Lung (tissue), 17 donors: ENCODE measurements at places on chromosomes 11 and 22.
A peak's percentile ranks its signal among the peaks of the same experiment; 100 is the strongest.

GRCh38 chr11:1741741-1742140 is 8.7 kb downstream of the IFITM10 start:
- no peak for DNase-seq

- DNase-seq = peak; percentile 41
Observed at GRCh38 chr22:43883012-43883661, 8.7 kb downstream of the PNPLA5 start.

DNA sequence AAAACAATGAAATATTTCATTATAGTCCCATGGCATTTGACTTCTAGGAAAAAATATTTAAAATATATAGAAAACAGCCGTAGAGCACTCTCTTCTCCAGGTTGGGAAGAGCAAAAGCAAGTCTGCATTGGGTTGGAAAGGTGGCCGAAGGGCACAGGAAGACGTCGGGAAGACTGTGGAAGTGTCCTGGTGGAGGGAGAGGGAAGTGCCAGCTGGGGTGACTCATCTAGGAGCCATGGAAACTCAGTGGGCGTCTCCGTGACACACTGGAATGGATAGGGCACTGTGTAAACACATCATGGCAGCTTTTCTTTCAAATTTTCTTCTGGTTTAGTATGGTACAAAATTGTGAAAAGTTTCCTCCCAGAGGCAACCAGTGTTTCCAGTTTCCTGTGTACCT is 12.7 kb downstream of the GTPBP1 start:
- DNase-seq = no peak

- DNase-seq = no peak
Observed at GRCh38 chr11:117884994-117885393, 8.5 kb upstream of the FXYD6 start.

DNA sequence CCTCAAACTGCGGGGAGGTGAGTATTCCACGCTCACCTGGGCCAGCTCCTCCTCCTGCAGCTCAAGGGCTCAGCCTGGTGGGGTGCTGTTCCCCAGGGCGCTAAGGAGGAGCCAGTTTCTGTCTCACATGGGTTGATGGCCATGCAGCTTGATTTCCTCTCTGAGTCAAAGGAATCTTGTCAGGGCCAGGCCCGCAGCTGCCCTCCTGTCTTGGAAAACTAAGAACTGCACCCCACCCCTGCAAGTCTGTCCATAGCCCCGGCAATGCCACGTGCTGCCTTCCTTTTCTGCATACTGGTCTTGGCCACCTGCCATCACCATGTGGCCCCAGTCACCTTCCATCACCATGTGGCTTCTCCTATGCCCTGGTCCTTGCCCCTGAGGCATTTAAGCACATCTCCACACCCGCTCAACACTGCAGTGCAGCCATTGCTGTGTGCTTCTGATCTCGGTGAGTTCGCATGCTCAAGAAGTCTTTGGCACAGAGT is 35.2 kb upstream of the CLDN5 start:
- no peak for DNase-seq

GRCh38 chr11:68146704-68147474 is 25.7 kb upstream of the CHKA start:
- DNase-seq = peak; percentile 88

DNA sequence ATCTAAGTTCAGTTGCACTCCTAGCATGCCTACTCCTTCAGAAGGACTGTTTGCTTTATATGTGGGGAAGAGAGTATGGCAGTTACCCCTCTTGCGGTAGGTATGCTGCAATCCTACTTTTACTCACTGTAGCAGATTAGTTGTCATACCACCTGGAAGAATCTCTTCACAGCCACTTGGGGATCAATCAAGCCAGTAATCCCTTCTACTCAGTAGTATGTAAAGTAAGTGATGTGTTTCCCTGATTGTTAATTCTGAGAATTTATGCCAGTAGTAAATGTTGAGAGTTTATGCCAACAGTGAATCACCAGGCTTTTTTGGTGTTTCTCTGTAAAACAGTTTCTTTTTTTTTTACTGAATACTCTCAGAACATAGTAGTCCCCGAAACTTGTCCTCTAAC is 34.4 kb downstream of the PRMT3 start:
- DNase-seq = no peak

DNA sequence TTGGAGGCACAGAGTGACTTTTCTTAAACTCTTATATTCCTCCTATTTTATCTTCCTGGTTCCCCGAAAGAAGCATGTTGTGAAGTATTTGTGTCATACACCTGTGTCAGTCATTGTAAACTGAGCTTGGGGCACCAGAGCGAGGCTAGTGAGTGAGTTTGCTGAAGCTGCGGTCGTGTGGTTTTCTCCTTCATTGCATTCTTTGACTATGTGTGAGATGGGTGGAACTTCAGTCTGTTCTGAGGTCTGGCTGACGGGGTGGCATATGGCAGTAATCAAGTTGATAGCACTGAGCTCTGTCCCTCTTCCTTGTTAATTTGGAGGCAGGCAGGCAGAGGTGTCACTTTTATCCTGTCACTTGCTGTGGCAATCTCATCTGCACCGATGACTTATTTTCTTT is 4.2 kb downstream of the VPS26B start:
- no peak for DNase-seq

DNA sequence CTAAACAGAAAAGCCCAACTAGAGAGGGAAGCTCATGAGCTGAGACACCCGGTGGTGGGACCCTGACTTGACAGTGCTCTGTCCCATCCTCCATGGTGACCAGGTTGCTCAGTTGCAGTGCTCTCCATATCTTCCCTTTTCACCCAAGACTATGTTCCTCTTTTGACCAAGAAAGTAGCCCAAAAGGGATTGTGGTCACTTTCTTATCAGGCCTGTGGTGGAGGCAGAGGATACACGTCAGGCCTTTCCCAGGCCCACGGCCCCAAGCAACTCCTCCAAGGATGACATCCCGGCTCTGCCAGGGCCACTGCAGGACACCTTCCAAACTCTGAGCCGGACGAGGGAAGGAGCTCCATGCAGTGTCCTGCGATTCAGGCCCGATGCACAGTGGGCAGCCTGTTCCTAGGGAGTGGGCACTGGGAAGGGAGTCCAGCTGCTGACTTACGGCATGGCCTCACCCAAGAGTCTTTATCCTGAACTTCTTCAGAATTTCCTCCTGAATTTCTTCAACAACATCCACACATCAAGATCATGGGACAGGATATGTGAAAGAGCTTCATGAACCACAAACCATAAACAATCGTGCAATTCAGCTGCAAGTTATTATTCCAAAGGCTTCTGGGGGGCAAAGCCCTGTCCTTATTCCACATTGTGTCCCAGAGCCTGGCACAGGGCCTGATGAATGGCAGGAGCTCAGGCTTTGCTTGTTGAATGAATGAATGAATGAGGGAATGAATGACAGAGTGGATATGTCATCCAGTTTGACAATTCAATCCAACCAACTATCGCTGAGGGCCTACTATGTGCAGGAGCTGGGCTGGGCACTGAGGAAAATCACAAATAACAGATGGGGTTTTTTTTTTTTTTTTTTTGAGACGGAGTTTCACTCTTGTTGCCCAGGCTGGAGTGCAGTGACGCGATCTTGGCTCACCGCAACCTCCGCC is 36.0 kb upstream of the MYH9 start:
- DNase-seq = no peak

GRCh38 chr11:5269715-5270147 is at the start of gene HBE1:
Gene HBE1 (minus strand): TSS chr11:5269945. CDS start chr11:5269890, 55 bp downstream.
- no peak for DNase-seq

DNA sequence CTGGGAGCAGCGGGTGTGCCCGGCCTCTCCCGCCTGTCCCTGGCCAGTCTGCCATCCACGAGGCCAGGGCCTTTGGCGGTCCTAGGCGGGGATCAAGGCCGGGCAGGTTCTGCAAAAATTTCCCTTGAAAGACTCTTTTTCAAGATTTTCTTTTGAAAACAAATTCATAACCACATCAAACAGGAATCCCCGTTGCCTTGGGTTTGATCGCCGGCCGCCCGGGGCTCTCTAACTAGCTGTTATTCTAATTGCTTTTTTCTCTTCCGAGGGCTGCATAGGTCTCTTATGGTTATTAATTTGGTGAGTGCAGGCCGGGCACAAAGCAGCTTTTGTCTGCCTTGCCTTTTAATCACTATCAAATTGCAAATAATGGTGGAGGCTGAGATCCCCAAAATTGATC is 42.0 kb downstream of the CDKN1C start:
- DNase-seq = no peak

DNA sequence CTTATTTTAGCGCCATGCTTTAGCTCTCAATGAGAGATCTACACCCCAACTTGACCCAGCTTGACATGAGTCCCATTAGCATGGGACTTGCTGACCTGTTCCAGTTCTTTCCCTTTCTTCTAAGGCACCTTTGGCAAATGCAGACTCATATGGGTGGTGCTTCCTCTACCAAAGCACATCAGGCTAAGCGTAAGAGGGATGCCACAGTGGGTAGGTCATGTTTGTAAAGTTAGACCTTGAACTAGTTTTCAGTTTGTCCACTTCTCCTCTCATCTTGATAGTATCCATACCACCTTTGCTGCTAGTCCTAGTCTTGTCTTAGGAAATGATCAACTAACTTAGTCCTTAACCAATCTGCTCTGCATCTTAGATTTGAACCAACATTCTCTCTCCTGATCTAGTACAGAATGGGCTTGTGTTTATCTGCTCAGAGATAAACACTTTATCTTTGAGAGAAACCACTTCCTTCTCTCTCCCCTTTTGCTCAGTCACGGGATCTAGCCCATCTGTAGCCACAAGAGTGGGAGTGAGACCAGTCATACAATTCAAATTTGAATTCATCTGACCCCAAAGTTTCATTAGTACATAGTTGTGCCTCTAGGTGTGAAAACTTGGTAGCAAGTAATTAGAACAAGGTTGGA is 72.1 kb upstream of the CD44 start:
- no peak for DNase-seq

DNA sequence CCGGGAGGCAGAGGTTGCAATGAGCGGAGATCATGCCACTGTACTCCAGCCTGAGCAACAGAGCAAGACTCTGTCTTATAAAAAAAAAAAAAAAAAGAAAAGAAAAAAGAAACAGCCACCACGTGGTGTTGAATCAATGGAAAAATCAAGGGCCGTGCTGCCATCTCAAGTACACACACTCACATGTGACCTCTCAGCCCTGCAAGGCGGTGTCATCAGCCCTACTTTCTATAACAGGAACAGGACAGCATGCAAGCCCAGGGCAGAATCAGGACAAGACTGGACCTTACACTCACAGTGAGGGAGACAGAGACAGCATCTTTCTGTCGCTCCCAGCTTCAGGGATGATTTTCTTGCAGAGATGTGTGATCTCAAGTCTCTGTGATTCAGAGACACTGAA is 179.6 kb downstream of the MPPED1 start:
- no peak for DNase-seq

DNA sequence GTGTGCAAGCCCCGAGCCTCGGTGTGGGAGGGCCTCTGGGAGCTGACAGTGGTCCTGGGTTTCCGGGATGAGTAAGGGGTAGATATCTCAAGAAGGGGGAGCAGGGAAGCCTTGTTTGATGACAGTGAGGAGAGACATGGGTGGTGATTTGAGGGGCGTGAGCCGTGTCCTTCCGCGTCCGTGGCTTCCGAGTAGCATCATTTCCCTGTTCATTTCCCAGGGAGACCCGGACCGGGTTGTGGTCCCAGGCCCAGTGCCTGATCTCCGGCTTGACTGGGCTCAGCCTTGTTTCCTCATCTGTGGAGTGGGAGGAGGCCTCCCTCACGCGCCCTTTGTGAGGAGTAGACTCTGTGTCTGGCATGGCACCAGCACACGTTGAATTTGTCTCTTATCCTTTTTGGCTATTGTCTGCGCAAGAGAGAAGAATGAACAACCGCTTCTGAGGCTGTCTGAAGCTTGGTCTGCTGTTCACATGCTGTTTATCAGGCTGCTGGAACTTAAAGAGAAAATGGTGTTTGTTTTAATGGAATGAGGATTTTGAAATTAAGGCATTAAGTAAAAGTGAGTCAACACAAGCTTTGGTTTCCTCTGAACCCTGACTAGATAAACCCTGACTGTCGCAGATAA is 348.5 kb downstream of the TBC1D22A start:
- DNase-seq = peak; percentile 21

DNA sequence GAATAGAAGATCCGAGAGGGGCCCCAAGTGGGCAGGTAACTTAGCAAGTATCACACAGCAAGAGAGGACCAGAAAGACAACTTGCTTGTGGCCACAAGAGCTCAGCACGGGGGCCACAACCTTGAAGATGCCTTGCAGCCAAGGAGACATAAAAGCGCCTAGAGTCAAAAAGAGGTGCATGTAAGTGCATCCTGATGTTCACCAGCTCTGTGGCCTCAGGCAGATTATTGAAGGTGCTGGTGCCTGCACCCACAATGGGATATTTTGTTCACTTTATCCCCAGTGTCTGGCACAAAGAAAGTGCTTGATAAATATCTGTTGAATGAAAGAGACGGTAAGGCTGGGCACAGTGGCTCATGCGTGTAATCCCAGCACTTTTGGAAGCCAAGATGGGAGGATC is 106.0 kb upstream of the ASPHD2 start:
- DNase-seq = no peak

DNA sequence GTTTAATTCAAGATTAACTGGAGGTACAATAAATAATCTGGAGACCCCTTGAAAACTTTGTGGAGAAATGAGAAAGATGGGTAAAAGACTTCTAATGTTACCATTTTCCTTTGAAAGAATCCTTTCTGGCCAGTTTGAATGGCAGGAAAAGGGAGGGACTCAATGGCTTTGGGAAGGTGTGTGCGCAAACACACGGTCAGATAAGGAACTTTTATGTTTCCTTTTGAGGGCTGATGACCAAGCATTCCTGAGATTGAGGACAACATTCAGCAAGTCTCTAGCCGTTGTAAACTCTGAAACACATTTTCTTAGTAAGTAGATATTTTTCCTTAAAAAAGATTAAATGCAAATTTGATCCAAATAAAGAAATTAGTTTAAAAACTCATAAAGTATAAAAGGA is 909.7 kb upstream of the TENM4 start:
- DNase-seq = peak; percentile 13

- DNase-seq = peak; percentile 60
Observed at GRCh38 chr11:121762820-121763219, 310.1 kb upstream of the SORL1-AS1 start.

- no peak for DNase-seq
Observed at GRCh38 chr11:62137881-62138629, 14.2 kb downstream of the INCENP start.

- peak; percentile 47 for DNase-seq
Observed at GRCh38 chr11:126468102-126468521, 112.6 kb downstream of the ST3GAL4 start.

GRCh38 chr22:17131686-17132085 is 10.5 kb upstream of the TMEM121B start:
- no peak for DNase-seq

DNA sequence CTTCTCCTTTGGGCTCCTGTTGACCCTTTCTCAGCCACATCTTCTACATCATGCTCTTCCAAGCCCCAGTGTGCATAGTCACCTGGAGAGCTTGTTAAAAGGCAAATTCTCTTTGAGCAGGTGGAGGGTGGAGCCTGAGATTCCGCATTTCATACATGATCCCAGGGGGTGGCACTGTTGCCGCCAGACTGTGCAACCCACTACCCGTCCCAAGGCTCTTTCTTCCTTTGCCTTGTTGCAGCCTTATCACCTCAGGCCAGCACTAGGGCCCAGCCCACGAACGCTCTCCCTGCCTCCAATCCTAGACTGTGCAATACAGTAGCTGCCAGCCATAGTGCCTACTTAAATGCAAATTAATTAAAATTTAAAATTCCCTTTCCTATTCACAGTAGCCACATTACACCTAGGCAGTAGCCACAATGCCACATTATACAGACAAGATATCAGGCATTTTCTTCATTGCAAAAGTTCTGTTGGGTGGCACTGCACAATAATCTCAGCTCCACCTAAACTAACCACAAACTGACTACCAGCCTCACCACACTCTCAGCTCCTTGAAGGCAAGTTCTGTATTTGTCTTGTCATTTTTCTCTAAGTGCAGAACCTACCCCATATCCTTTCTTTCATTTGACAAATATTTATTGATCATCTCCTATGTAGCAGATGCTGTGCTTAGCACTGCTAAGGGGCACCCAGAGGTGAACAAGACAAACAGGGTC is 4.6 kb upstream of the KCNJ5 start:
- DNase-seq = peak; percentile 60
